ENCODE measurements at places on chromosomes 1 and 21.

GRCh38 chr1:61892977-61893376, 150.7 kb downstream of the PATJ start:
- no peak for DNase-seq

- no peak for DNase-seq
Observed at GRCh38 chr1:75328691-75329090, 194.5 kb downstream of the LHX8 start.

DNA sequence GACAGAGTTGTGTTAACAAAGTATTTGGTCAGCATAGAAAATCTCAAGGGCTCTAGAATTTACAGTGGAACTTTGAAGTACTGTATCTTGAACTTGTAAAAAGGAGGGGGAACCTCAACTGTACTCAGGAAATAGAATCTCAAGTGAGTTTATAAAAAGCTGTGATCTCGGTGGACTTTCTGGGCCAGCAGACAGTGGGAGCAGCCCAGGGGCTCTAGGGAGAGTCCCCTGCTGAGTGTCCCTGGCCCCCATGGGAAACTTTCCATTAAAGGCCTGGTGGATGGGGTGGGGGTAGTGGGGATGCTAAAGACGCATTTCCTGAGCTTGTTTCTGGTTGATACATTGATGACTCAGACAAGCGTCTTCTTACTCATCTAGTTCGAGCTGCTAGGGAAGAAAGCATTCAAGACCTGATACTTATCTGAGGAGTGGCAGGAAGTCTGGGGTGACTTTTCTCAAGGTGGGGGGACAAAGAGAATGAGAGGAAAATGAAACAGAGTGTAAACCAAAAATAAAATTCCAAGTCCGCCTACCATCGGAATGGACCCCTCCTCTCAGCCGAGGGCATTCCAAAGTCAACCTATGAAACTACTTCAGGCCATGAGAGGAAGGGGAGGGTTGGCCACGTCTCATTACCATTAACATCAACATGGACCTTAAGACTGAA, 65.5 kb downstream of the NID1 start:
- peak; percentile 64 for DNase-seq

DNA sequence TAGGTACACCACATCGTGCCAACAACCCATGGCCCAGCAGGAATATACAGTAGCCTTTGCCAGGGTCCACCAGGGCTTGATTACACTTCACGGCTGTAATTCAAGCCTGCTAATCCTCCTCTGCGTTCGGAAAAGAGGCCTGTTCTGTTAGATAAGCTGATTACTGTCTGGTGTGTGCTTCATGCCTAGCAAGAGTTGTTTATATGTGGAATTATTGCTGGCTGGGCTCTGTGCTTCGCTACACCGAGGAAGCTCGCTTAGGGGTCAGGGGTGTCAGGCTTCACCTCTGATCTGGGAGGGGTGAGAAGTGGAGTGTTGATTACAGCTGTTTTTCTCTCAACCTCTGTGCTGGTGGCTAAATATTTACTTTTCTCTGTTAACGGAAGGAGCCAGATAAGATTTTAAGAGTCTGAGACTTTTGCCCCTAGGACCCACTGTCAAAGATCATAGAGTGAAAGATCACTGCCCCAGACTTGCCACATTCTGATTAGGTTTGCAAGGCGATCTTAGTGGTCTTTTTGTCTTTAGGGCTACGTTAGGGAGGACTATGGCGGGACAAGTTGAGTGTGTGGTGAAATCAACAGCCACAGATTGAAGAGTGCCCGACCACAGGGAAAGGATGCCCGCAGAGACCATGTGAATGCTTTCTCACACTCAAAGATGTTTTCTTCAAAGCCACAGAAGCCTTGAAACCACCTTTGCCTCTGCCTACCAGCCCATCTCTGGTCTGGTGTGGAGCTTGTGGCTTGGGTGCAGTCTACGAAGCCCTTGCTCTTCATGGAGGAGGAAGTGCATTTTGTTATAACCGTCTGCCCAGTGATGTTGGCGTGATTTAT, 216.1 kb downstream of the PBX1 start:
- DNase-seq = no peak

GRCh38 chr1:211675230-211676105, at the start of gene NEK2:
TSS of gene NEK2 (minus strand) at chr1:211675621. CDS start at chr1:211675479, 142 bp downstream.
- DNase-seq = peak; percentile 77

- no peak for DNase-seq
Observed at GRCh38 chr1:8462371-8462892, 144.5 kb downstream of the SLC45A1 start.

All from activated naive CD4-positive, alpha-beta T cell treated with anti-CD3 and anti-CD28 coated beads, Interleukin-2, amount 50 U/mL, for 16 hours (primary cell).